Left lung (tissue), 14 donors: ENCODE measurements at places on chromosomes 6 and 20. TPM values are rescaled to one million over a fixed set of nuclear protein-coding genes. Genes with fewer than 3 reads are reported as not detected.

The ACAT2 gene
- 25.2 TPM for polyA plus RNA-seq

The SERPINB6 gene
- polyA plus RNA-seq = 126 TPM

The CFB gene
- 3.0 TPM for polyA plus RNA-seq

The AURKA gene
- polyA plus RNA-seq = 17.6 TPM

The FAXC gene
- polyA plus RNA-seq = 8.1 TPM

The IL17F gene
- not detected for polyA plus RNA-seq

The PSMB8 gene
- 41.0 TPM for polyA plus RNA-seq

The MYB gene
- polyA plus RNA-seq = 5.9 TPM

The PRDM13 gene
- polyA plus RNA-seq = not detected

The CPNE5 gene
- 7.2 TPM for polyA plus RNA-seq

The RPS10 gene
- 1,676 TPM for polyA plus RNA-seq

The CLVS2 gene
- polyA plus RNA-seq = 0.48 TPM

The ARMH2 gene
- not detected for polyA plus RNA-seq

The F13A1 gene
- polyA plus RNA-seq = 73.4 TPM

The OTOR gene
- not detected for polyA plus RNA-seq

The AKAP12 gene
- 123 TPM for polyA plus RNA-seq

The ULBP3 gene
- 11.9 TPM for polyA plus RNA-seq

The DSP gene
- polyA plus RNA-seq = 72.2 TPM

The CNR1 gene
- 0.13 TPM for polyA plus RNA-seq

The EDN3 gene
- 26.8 TPM for polyA plus RNA-seq

The PNPLA1 gene
- 0.25 TPM for polyA plus RNA-seq

The RPRD1B gene
- polyA plus RNA-seq = 47.2 TPM

The LRFN2 gene
- polyA plus RNA-seq = 0.05 TPM

The KHDC1L gene
- 0.24 TPM for polyA plus RNA-seq

The KHDC1 gene
- polyA plus RNA-seq = 11.8 TPM

The ZNF311 gene
- 5.9 TPM for polyA plus RNA-seq

The KCNK16 gene
- 0.85 TPM for polyA plus RNA-seq

The ADGRF1 gene
- 0.31 TPM for polyA plus RNA-seq

The GUCA1A gene
- not detected for polyA plus RNA-seq

The LKAAEAR1 gene
- polyA plus RNA-seq = 0.56 TPM

The LST1 gene
- polyA plus RNA-seq = 6.8 TPM

The ESR1 gene
- 1.9 TPM for polyA plus RNA-seq

The HLA-DQA1 gene
- 8.3 TPM for polyA plus RNA-seq

The SLC22A1 gene
- polyA plus RNA-seq = 0.49 TPM

The SASH1 gene
- polyA plus RNA-seq = 33.8 TPM
